HAP-1 (cell line): ENCODE measurements at places on chromosomes 3 and 15.

DNA sequence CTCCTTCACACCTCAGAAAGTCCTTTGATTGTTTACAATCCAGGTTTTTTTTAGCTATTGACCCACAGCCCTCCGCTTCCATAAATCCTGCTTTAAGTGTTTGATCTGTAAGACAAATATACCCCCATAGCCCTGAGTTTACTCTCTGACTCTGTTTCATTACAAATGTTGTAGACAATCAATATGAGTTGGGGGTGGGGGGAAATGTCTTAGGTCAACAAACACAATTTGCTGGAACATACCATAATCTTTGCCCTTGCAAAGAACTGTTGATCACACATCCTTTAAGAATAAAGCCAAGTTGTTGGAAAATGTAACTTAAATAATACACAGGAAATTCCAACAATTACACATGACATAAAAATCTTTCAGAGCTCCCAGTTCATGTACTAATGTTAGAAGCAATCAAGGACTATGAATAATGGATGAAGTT lies 301.8 kb upstream of the SEMA6D start:
- no peak for DNase-seq

GRCh38 chr3:129389572-129389937 lies 38.9 kb downstream of the EFCAB12 start:
- DNase-seq, result no peak

DNA sequence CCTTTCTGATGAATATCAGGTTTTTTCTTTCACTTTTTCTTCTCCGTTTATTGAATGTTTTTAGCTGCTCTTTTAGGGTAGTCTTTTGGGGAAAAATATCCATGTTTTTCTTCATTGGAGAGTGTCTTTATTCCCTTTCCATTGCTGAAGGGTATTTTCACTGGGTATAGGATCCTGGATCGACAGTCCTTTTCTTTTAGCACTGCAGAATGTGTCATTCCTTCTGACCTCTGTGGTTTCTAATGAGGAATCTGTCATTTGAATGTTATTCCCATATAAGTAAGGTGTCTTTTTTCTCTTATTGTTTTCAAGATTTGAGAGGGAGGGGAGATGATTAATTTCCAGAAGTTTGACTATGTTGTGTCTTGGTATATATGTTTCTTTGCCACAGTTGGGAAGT lies 96.8 kb downstream of the BBX start:
- no peak for DNase-seq

- no peak for DNase-seq
Measured at GRCh38 chr3:196918968-196919367, 23.4 kb downstream of the NCBP2 start.

DNA sequence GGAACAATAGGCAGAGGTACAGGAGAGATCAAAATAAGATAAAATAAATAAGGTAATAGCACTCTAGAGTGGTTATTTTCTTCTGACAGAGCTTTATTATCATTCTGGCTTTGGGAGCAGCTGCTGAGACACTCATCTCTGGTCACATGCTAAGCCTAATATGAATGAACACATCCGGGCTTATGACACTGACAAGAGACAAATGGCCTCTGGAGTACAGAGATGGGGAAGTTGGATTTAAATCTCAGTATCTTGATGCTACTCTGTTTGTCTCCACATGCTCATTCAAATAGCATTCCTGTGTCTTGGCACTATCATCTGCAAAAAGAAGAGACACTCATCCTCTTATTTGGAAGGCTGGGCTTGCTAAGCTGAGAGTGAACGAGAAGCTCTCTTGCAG lies 55.6 kb downstream of the TMEM45A start:
- DNase-seq, result no peak

DNA sequence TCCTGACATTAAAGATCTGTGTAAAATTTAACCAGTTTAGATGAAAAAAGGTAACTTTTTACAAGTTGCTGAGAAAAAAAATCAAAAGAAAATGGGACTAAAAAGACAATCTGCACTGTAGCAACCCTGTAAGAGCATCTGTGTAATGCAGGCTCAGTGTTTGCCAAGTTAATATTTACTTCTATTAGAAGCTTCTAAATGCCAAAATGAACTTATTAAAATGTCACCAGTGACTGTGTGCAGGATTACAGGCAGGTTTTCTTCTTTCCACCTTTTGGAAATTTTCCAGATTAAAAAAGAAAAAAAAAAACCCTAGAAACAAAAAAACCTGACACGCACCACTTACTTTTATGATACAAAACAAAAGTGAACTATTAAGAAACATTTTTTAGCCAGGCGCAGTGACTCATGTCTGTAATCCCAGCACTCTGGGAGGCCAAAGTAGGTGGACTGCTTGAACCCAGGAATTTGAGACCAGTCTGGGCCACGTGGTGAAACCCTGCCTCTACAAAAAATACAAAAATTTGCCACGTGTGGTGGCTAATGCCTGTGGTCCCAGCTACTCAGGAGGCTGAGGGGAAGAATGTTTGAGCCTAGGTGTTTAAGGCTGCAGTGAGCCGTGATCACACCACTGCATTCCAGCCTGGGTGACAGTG lies 87.2 kb downstream of the TJP1 start:
- no peak for DNase-seq

DNA sequence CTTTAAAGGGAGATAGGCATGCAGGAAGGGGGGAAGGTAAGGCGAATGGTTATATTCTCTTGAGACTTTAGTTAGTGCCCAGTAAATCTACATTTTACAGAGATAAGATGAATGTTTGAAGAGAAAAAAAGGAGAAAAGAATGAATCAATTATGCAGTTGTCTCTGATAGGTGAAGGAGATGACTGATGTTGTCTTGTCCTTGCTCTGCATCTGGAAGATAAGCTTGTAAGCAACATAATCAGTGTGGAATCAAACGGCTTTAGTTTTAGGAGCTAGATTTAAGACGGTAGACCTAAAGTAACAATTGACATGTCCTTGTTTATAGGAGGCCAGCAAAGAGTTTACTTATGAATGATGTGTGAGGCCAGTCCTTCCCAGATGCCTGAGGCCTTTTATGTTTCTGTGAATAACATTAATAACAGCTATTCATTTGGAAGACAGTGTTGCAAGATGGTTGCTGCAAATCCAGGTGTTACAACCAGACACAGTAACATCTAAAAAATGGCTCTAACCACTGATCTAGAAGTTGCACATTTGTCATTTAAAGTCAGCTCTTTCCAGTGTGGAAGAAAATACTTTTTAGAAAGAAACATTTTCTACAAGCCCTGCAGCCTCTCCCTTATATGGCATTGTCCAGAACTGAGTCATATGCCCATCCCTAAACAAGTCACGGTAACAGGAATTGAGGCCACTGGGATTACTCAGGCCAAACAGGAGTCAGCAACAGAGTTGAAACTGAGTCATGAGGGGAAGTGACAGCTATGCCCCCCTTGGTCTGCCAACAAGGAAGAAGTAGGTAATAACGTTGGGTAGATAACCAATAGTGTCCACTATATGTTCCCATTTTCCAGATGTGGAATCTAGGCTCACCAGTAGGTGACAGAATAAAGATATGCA lies 77.5 kb upstream of the FBN1 start:
- no peak for DNase-seq

GRCh38 chr3:87225659-87226058 lies 1.4 kb upstream of the CHMP2B start:
- no peak for DNase-seq

- DNase-seq, result no peak
Measured at GRCh38 chr3:1774597-1774996, 324.1 kb upstream of the CNTN4 start.

DNA sequence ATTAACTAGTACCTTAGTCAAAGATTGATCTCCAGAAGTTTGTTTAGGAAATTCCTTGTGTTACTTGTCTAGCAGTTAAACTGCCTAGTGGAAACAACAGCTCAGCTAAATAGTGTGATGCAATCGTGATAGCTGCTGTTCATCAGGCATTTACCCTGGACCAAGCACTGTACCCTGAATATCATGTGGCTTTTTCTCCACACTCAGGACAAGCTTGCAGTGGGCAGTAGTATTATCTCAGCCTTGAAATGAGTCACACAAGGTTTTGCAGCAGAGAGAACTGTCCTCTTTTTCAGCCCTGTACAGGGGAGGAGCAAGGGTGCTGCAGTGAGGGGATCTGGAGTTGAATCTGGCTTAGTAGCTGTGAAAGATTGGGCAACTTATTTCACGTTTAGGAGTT lies 208.4 kb downstream of the TP63 start:
- DNase-seq, result no peak

- peak; percentile 59 for DNase-seq
Measured at GRCh38 chr15:75928680-75929608, 25.3 kb downstream of the FBXO22 start.

DNA sequence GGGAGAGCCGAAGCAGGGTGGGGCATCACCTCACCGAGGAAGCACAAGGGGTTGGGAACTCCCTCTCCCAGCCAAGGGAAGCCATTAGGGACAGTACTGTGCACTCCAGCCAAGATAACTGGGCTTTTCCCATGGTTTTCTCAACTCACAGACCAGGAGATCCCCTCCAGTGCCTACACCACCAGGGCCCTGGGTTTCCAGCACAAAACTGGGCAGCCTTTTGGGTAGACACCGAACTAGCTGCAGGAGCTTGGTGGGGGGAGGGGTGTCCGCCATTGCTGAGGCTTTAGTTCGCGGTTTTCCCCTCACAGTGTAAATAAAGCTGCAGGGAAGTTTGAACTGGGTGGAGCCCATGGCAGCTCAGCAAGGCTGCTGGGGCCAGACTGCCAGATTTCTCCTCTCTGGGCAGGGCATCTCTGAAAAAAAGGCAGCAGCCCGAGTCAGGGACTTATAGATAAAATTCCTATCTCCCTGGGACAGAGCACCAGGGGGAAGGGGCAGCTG lies 129.6 kb upstream of the LMCD1 start:
- DNase-seq, result no peak

DNA sequence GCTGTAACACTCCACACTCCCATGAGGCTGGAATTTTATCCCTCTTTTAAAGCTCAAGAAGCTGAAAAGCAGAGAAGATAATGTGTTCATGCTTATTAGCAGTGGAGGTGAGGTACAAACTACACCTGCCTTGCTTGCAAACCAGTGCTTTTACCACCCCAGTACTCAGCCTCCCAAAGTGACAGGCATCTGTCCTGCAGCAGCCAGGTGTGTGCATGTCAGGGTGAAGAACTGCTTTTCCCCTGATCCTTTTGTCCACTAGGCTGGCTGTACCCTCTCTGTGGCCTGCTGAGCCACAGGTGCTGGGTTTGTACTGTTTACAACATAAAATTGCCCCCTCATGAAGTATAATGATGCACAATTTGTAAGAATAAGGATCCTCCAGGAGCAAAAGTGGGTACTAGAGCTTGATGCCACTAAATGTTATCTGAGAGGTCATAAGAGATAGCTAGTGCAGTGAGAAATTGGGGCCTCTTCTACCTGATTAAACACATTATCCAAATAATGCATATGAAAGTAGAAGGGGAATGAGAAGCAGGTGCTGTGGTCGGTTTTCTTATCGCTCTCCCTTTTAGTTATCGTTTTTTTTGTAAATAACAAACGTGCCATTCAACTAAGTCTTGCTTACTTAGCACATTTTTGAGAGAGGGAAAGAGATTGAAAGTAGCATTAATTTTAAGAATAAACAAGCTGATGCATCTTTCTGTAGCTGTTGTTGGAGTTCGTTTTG lies 39.2 kb upstream of the GADL1 start:
- DNase-seq, result no peak
